ENCODE measurements at places on chromosomes 5 and 9.

DNA sequence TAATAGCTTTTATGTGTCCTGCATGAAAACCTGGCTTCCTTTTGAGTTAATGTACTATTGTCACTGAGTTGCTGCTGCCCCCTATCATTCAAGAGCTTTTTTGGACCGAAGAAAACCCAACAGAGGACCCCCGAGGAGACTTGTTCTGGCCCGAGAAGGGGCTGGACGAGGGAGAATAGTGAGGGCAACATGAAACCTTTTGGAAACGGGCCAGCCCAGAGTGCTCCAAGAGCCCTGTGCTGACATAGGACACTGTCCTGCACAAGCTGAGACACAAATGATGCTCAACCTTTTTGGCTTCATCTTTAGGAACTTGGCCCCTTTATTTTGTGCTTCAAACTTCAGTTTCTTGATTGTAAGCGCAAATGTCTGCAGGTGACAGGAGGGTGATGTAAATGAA lies 4.0 kb upstream of the GADD45G start:
- no peak for DNase-seq

GRCh38 chr5:105680858-105681475 lies 1989.8 kb downstream of the EFNA5 start:
- DNase-seq, result no peak

GRCh38 chr5:106106384-106106783 lies 1564.4 kb downstream of the EFNA5 start:
- DNase-seq, result no peak

- DNase-seq, result no peak
These were observed 13.2 kb upstream of the FBP2 start for GRCh38 chr9:94606646-94607422.
